ENCODE measurements at places on chromosomes 7 and 10.

- no peak for DNase-seq
Observed at GRCh38 chr10:112373912-112374338, at the start of gene ACSL5. TSS of gene ACSL5 (plus strand) at chr10:112374116. CDS start at chr10:112394947, 20,831 bp downstream.

- no peak for DNase-seq
Observed at GRCh38 chr7:148270576-148270975, 320.0 kb upstream of the C7orf33 start.

DNA sequence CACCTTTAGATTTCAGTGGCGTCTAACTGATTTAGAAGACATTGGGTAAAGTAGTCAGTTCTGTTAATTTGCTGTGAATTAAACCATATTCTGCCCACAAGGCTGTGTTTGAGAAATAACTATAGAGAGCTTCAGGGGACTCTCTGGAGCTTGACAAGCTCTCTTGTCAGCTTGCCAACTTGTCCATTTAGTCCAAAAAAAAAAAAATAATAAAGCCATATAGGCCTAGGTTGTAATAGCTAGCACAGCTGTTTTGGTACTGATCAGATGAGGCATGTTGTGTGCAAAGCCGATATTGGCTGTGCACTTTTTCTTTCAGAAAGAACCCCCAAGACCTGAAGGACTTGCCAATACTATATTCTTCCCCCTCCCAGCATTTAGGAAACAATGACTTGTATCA lies 20.2 kb upstream of the ZNF282 start:
- no peak for DNase-seq

DNA sequence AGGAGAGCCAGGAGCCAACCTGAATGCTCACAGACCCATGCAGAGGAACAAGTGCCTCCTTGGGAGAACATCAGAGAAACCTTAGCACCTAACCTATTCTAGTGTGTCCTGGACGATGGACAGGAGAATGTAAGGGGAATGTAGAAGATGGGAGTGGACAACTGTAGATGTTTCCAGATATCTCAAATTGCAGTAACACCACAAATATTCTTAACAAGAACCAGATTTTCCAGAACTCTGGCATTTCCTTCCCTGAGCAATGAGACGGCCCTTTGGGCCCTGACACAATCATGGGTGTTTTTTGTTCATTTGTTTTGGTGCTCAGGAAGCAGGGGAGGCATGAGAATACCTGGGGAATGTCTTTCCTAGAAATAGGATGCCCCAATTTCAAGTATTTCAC lies 196.1 kb upstream of the PRSS1 start:
- DNase-seq, result no peak

DNA sequence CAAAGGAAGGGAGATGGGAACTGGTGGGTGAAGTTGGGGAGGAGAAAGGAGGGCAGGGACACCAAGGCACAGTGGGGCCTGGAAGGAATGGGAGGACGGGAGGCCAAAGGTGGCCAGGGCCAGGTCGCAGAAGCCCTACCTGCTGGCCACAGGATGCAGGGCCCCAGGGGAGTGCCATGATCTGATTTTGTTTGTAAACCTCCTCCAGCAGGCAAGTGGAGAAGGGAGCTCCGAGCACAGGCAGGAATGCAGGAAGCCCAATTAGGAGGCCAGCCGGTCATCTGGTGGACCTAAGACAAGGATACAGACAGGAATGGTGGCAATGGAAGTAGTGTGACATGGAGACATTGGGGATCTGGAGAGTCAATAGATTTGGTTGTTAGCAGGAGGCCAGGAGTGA lies 107.0 kb upstream of the ZMIZ1 start:
- DNase-seq, result no peak

DNA sequence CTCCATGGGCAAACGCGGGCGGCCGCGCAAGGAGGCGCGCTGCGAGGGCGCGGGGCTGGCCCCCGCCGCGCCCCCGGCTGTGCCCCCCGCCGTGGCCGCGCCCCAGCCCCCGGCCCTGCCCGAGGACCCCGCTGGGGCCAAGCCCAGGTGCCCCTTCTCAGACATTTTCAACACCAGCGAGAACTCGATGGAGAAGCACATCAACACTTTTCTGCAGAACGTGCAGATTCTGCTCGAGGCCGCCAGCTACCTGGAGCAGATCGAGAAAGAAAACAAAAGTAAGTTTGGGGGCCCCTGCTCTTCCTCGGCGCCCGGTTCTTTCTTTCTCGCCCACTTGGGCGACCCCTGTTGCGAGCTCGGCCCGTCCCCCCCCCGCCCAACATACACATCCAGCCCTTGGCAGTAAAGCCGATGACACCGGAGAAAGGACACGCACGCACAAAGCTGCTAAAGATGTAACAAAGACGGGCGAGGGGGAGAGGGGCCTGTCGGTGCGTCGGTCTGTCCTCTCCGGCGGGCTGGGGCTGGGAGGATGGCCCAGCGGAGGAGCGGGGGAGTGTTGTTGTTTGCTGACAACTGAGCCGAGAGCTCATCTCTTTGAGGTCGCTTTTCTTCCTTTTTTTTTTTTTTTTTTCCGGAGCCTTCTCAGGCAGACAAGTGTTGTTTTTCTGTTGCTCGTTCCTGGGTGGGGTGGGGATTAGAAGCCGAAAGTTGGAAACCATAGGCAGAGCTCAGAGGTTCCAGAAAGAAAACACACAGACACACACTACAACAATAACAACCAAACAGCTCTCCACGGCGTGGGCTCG lies 604 bp downstream of the MXI1 start:
- DNase-seq, result no peak

- no peak for DNase-seq
Observed at GRCh38 chr10:16765509-16766375, 51.5 kb downstream of the RSU1 start.

- DNase-seq, result no peak
Observed at GRCh38 chr10:45224219-45224841, 91.1 kb downstream of the OR13A1 start.

- no peak for DNase-seq
Observed at GRCh38 chr10:122117475-122117874, 128.5 kb downstream of the TACC2 start.

DNA sequence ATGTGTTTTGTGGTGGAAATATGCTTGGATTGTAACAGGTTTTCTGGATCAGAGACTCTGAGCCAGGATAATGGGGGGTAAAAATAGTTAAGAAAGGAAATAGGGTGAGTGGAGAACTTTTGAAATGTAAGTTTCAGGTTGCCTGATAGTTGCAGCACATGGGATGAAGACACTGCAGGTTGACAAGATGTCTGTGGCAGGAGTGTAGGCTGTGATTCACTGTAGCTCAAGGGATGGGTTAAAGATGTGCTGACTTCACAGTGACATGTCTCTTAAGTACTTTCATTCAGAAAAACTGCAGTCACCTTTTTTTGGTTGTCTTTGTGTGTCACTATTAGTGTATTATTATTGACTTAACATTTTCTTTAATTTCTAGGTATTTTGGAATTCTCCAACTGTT lies 63.5 kb upstream of the SLC39A12 start:
- DNase-seq, result no peak

- DNase-seq, result no peak
Observed at GRCh38 chr7:22291977-22292376, 65.0 kb downstream of the RAPGEF5 start.

DNA sequence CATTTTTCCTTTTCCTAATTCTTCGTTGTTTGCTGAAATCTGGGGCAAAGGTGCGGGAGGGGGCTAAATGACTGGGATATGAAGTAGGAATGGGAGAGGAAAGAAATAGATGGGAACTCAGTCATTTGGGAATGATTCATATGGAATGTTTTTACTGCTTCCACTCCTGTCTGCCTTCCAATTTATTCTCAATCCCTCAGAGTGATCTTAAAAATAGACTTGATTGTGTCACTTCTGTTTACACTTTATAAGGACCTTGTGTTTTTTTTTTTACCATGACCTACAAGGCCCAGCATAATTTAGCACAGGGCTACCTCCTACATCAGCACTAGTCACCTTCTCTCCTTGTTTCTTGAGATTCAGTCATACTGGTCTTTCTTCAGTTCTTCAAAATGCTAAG lies 97.9 kb downstream of the PTEN start:
- DNase-seq, result no peak

- no peak for DNase-seq
Observed at GRCh38 chr7:30193336-30193943, 58.7 kb downstream of the MTURN start.

- no peak for DNase-seq
Observed at GRCh38 chr10:10460451-10460850, 557.2 kb upstream of the CELF2 start.

GRCh38 chr10:58457761-58458616 lies 54.7 kb upstream of the BICC1 start:
- no peak for DNase-seq

GRCh38 chr7:92425311-92425947 lies 21.9 kb upstream of the GATAD1 start:
- DNase-seq, result no peak

- no peak for DNase-seq
Observed at GRCh38 chr7:48109848-48110663, 21.0 kb downstream of the UPP1 start.
